NCI-H146 (cell line): ENCODE measurements at places on chromosomes 6 and 20.

DNA sequence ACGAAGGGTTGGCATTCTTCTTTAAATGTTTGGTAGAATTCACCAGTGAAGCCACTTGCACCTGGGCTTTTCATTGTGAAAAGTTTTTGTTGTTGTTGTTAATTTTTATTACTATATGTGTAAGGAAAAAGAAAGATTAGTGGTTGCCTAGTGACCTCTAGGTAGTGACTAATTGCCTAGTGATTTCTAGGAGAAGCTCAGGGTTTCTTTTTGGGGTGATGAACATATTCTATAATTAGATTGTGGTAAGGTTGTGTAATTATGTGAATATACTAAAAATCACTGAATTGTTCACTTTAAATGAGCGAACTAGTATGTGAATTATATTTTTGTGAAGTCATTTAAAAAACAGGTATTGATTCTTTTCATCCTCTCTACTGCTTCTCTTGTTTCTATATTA, 123.8 kb upstream of the TMEM170B start:
- no peak for DNase-seq

- DNase-seq, result peak; percentile 79
Measured at GRCh38 chr6:7673063-7673536, 52.8 kb upstream of the BMP6 start.

GRCh38 chr6:126949786-126950185, 168.7 kb upstream of the RSPO3 start:
- no peak for DNase-seq

DNA sequence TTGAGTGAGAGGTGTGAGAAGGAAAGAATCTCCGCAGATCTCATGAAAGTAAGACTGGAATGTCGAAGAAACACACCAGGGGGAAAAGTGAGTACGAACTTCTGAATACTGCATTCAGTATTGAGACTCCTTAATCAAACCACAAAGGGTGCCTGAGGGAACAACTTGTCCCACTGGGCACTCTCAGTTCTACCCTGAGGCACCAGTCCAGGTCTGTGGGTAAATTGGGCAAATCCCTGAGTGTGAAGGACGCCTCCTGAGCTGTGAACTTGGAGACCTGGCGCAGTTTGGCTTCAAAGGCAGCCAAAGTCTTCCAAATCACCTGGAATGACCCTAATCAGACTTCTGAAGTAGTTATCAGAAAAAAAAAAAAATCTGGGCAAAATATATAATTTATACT, 329.7 kb downstream of the BTBD9 start:
- no peak for DNase-seq

DNA sequence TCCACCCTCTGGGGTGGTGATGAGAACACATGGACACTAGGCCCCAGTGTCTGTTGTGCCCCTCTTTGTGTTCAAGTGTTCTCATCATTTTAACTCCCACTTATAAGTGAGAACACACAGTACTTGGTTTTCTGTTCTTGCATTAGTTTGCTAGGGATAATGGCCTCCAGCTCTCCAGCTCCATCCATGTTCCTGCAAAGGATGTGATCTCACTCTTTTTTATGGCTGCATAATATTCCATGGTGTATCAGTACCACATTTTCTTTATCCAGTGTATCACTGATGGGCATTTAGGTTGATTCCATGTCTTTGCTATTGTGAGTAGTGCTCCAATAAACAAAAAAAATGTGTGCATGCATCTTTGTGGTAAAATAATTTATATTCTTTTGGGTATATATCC, 67.4 kb downstream of the RWDD2A start:
- no peak for DNase-seq

GRCh38 chr20:11849976-11850670, 67.6 kb upstream of the BTBD3 start:
- no peak for DNase-seq

GRCh38 chr6:47306887-47307286, 2.8 kb downstream of the TNFRSF21 start:
- no peak for DNase-seq

DNA sequence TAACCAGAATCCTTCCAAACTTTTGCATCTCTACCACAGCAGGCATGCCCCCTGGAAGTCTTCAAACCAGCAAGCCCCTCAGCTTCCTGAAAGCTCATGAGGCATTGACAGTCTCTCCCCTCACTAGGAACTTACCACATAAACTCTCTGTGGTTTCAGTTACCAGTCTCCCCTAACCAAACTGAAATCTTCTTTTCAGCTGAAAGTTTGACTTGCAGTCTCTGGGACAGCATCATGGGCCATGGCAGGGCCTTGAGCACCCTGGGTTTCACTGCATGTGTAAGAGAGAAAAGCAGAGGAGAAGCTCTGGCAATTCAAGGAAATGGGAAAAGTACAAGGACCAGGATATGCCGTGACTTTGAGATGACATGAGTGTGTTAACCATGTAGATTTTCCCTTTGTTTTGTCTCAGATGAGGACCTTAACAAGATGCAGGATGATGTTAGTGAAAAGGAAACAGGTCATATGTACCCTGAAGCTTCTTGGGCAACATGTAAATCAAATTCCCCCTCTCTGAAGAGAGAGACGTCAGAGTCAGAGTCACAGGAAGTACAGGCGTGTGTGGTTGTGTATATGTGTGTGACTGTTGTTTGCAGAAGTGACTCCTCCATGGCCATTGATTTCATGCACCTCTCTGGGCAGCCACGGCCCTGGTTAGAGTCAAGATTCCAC, 106.3 kb downstream of the TNFRSF21 start:
- no peak for DNase-seq

GRCh38 chr6:169208011-169208410, 45.6 kb downstream of the THBS2 start:
- no peak for DNase-seq

DNA sequence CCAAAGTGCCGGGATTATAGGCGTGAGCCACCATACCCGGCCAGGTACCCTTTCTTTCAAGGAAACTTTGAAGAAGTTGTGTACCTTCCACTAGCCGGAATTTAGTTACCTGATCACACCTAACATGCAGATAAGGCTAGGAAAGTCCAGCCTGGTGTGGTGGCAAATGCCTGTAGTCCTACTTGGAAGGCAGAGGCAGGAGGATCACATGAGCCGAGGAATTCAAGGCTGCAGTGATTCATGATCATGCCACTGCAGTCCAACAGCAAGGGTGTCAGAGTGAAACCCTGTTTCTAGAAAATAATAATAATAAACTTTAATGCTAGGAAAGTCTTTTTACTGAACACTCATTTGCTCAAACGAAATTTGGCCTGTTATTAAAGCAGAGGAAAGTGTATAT, 21.0 kb downstream of the NFYA start:
- DNase-seq, result no peak

DNA sequence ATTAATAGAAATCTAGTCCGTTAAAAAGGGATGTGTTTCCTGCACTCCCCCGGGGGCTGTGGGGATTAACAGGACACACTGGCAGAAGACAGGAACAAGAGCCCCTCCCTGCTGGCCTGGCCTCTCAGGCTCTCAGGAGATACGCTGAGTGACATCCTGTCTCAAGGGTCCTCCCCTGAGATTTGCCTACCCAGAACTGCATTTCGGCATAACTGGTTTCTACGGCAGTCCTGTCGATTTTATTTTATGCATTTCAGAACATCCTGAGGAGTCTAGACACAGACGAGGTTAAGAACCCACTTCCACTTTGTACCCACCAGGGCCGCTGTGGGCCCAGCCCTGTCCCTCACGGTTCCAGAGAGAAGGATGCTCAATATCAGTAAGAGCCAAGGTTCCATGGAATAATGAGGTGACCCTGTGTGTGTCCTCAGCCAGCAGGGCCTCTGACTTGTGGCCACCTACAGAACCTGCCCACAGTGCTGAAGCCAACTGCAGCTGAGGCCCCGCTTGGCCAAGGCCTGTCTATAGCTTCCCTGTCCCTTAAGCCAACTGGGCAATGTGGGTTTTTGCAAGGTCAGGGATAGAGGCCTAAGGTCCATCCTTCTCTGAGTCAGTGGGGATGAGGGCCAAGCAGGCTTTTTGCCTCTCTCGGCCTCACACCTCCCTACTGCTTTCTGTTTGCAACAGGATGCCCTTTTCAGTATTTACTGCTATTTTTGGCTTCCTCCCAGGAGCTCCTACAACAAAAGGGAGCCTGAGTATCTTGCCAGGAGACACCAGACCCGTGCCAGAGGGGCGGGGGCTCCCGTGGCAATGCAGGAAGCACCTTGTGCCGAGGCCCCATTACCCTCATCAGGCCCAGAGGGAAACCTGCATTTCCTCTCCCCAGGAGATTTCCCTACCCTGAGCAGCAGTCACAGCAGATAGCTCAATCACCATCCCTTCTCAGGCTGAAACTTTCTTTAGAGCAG, 14.7 kb downstream of the UQCC2 start:
- DNase-seq, result peak; percentile 10
